ENCODE measurements at places on chromosomes 1 and 21.

GRCh38 chr1:65866439-65866838 lies 73.7 kb downstream of the PDE4B start:
- DNase-seq: no peak

- DNase-seq: no peak
These were observed 364.2 kb upstream of the ZP4 start for GRCh38 chr1:238254935-238255334.

- no peak for DNase-seq
These were observed 35.6 kb upstream of the TMEM61 start for GRCh38 chr1:54944610-54945392.

GRCh38 chr1:195958131-195958530 lies 650.1 kb downstream of the KCNT2 start:
- DNase-seq: no peak

- no peak for DNase-seq
These were observed 294.7 kb downstream of the SIPA1L2 start for GRCh38 chr1:232335261-232335660.

DNA sequence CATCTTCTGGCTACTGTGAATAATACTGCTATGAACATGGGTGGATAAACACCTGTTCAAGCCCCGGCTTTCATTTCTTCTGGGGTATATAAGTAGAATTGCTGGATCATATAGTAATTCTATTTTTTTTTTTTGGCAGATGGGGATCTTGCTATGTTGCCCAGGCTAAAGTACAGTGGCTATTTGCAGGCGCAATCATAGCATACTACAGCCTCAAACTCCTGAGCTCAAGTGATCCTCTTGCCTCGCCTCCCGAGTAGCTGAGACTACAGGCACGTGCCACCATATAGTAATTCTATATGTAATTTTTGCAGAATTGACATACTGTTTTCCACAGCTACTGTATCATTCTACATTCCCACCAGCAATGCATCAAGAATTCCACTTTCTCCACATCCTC lies 27.8 kb downstream of the UBR4 start:
- DNase-seq: no peak

DNA sequence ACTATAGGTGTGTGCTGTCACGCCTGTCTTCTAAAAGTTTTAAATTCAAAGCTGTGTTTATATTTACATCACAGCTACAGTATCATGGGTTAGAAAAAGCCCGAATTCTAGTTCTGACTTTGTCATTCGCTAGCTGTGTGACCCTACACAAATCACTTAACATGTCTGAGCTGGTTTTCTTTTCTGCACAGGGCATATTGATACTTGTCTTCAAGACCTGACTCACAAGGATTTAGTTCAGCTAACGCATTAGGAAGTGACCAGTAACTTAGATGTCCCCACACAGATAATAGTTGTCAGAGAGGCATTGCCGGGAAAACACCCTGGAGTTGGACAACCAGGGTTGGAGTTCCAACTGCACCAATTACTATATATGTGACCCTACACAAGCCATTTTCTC lies 25.9 kb downstream of the GIPC2 start:
- no peak for DNase-seq

- no peak for DNase-seq
These were observed 48.5 kb downstream of the NR5A2 start for GRCh38 chr1:200075938-200076546.

DNA sequence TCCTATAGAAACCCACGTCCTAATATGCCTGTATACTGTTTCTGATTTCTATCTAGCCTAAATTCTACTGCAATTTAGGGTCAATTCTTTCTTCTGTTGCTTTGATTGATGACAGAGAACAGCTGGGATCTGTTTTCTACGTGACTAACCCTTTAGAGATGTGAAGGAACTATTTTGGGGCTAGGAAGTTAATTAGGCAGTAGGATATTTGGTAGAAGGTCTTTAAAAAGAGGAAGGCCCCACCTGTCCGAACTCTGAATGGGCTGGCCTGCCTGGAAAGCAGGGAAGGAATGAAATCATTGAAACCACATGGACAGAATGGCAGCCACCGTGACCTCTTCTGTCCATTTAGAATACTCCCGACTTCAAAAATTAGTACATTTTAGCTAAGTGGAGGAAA lies 21.0 kb downstream of the EIF2D start:
- DNase-seq: no peak

GRCh38 chr1:77940921-77941570 lies 37.8 kb downstream of the FUBP1 start:
- DNase-seq: no peak

- no peak for DNase-seq
These were observed 563.0 kb downstream of the LRRIQ3 start for GRCh38 chr1:73635021-73635420.

DNA sequence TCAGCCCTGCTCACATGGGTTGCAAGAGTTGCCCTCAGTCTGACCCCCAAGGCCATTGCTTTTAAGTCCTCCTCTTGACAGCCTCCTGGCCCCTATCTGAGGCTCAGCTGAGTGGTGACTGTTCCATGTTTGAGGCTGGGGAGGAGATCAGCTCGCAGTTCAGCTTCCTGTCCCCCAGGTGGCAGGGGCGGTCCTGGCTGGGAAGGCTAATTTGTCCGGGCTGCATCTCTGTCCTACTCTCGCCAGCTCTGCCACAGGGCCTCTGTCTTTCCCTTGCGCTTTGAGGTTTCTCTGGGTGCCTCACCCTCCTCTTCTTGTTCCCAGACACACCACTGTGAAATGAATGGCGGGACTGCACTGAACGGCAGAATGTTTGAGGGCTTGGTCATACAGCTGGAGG lies 157.3 kb downstream of the KCNJ6 start:
- no peak for DNase-seq

GRCh38 chr1:38680801-38681510 lies 178.6 kb downstream of the RRAGC start:
- no peak for DNase-seq

- DNase-seq: no peak
These were observed 21.7 kb upstream of the IRF2BP2 start for GRCh38 chr1:234631721-234632125.

DNA sequence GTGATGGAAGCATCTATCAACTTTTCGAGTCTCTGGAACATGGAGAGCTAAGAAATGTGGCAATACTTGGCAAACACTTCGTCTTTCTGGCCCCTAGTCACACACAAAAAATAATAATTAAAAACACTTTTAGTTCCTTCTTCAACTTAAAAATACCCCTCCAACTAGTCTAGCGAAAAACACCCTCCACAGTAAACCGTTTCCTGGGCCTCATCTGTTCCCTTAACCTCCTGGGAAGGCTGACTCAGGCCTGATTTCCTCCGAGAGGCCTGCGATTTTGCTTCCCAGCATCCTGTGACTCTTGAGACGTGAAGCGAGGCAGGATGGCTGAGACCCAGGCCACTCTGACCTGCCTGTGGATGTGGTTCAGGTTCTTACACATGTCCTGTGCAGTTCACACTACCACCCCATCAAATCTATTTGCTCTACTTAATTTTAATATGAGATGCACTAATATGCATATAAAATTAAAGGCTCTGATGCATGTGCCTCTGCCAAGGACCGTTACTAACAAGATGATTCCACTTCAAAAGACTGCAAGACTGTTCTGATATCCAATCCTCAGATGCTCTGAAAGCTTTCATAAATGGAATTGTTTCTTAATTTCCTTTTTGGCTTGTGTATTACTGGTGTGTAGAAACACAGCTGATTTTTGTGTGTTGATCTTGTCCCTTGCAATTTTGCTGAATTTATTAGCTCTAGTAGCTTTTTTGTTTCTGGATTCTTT lies 3.5 kb downstream of the NAV1 start:
- no peak for DNase-seq

GRCh38 chr1:66433611-66434010 lies 100.3 kb upstream of the SGIP1 start:
- DNase-seq: no peak

- DNase-seq: no peak
These were observed 26.4 kb upstream of the EEIG2 start for GRCh38 chr1:108533351-108534083.

DNA sequence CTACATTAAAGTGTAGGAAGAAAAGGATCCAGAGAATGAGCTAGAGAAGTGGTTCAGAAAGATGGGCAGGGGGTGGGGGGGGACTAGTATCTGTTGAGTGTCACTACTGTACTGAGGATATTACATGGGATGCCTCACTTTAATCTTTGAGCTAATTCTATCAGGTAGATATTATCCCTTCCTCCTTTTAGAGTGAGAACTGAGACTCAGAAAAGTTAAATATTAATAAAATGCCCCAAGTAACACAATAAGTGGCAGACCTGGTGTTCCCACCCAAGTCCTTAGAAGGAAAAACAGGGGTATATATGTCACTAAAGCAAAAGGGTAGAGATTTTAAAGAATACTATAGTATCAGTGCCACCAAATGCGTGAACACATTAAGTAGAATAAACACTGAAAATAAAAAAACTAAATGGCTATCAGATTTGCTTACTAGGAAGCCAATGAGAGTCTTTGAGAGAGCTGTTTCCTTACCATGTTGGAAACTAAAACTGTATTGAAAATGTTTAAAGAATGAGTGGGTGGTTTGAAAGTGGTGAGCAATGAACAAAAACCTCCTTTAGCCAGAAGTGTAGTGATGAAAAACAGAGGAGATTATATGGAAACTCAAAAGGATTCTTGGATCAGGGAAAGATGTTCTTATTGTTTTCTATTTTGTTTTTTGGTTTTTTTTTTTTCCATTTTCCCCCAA lies 230.8 kb downstream of the BARHL2 start:
- no peak for DNase-seq

GRCh38 chr21:35529171-35529863 lies 480.2 kb upstream of the RUNX1 start:
- no peak for DNase-seq

GRCh38 chr1:239717097-239717917 lies 330.9 kb downstream of the CHRM3 start:
- DNase-seq: no peak

DNA sequence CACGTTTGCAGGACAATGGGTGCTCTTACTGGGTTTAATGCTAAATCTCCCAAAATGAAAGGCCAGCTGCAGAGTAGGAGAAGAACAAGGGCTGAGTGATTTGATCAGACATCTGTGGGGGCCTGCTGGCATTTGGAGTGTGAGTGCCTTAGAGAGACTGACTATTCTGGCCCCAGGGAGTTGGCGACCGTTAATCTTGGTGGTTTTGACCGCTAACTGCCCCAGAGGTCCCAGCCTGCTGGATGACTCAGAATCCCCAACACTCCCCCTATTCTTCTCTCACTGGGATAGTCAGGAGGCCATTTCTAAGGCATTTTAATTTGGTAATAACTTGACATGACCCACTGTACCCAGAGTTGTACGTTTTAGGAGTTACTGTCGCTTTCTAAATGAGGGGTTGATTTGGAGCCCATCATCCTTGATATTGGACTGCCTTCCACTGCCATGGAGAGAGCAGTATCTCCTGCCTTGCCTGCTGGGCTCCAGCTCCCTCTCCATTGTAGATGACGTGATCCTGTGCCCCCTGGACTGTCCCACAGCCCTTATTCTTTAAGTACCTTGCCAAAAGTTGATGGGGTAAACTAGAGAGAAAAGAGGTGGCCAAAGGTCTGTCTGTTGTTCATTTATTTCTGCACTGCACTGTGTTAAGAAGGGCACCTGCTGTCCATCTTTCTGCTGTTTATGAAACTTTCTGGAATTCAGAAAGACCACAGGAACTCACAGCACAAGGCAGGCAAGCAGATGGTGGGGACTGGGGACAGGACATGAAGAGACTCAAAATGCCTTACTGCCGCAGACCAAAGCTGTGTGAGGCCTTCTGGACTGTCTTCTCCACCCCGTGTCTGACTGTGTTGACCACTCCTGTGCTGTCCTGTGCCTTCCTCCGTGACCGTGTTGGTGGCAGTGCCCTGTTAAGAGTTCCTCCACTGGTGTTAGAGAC lies 98.2 kb upstream of the ARTN start:
- no peak for DNase-seq

- no peak for DNase-seq
These were observed 349.1 kb upstream of the FMN2 start for GRCh38 chr1:239742416-239743109.

DNA sequence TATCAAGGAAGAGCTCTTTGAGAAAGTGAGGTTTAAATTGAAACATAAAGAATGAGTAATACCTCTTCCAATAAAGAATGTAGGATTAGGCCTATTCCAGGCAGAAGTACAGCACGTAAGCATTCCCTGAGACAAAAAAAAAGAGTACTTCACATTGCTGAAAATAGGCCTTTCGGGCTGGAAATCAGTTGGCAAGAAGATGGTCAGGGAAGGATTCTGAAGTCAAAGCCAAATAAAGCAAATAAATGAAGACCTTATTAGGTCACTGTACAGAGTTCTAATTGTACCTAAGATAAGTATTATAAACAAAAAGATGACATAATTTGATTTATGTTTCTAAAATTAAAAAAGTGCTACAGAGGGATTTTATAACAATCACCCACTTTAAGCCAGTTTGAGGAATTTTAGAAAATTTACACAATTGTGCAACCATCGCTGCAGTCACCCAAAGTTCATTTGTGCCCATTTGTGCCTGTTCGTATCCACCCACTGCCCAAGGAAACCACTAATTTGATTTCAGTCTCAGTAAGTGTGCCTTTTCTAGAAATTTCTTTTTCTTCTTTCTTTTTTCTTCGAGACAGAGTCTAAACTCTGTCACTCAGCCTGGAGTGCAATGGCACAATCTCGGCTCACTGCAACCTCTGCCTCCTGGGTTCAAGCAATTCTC lies 58.6 kb downstream of the FMO4 start:
- DNase-seq: no peak

GRCh38 chr1:85398391-85399064 lies 66.4 kb downstream of the DDAH1 start:
- no peak for DNase-seq

DNA sequence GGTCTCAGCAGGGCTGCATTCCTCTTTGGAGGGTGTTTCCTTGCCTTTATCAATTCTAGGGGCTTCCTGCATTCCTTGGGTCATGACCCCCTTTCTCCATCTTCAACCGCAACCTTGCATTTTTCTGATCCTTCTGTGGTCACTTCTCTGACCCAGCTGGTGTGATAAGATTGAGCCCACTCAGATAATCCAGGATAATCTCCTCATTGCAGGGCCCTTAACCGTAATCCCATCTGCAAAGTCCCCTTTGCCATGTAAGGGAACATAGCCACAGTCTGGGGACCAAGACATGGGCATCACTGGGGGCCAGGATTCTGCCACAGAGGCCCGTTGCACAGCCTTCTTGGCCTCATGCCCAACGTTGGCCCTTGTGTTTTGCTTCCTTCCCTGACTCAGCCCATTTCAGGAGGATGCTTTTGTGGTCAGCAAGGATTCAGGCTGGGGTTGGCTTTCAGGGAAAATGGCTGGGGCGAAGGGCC lies 35.0 kb upstream of the IL19 start:
- no peak for DNase-seq

GRCh38 chr1:87300628-87301027 lies 28.1 kb upstream of the LMO4 start:
- DNase-seq: no peak

- no peak for DNase-seq
These were observed 347.8 kb downstream of the DUSP10 start for GRCh38 chr1:221394011-221394544.

DNA sequence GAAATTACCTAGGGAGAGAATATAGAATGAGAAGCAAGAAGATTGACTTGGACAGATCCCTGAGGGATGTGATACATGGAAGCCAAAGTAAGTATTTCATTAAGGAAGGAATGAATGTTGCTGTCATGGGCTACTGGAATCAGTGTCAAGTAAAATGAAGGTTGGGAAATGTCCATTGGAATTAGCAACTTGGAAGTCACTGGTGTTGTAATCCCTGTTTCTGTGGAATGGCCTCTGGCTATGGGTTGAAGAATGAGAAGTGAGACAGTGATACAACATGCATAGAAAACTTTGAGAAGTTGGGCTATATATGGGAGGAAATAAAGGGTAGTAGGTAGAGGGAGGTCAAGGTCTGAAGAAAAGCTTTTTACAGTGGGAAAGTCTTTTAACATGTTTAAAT lies 54.7 kb downstream of the CCDC18 start:
- DNase-seq: no peak

GRCh38 chr1:172276120-172276818 lies 144.2 kb upstream of the C1orf105 start:
- DNase-seq: no peak

Measured in stimulated activated CD8-positive, alpha-beta memory T cell treated with anti-CD3 and anti-CD28 coated beads, Interleukin-4, amount 100 ng/mL, for 1 hour (primary cell).